ENCODE measurements at places on chromosomes 11 and 22.

- no peak for DNase-seq
Observed at GRCh38 chr22:49751318-49751965, 76.2 kb downstream of the BRD1 start.

- peak; percentile 29 for DNase-seq
Observed at GRCh38 chr11:2137202-2138067, 1.8 kb downstream of the IGF2 start.

GRCh38 chr11:110356762-110357671 is 60.6 kb upstream of the RDX start:
- DNase-seq: peak; percentile 20

GRCh38 chr22:43427296-43428004 is 15.6 kb downstream of the MPPED1 start:
- DNase-seq: no peak

Data from fibroblast of skin of abdomen (primary cell).